ENCODE measurements at places on chromosomes 3 and 15.

DNA sequence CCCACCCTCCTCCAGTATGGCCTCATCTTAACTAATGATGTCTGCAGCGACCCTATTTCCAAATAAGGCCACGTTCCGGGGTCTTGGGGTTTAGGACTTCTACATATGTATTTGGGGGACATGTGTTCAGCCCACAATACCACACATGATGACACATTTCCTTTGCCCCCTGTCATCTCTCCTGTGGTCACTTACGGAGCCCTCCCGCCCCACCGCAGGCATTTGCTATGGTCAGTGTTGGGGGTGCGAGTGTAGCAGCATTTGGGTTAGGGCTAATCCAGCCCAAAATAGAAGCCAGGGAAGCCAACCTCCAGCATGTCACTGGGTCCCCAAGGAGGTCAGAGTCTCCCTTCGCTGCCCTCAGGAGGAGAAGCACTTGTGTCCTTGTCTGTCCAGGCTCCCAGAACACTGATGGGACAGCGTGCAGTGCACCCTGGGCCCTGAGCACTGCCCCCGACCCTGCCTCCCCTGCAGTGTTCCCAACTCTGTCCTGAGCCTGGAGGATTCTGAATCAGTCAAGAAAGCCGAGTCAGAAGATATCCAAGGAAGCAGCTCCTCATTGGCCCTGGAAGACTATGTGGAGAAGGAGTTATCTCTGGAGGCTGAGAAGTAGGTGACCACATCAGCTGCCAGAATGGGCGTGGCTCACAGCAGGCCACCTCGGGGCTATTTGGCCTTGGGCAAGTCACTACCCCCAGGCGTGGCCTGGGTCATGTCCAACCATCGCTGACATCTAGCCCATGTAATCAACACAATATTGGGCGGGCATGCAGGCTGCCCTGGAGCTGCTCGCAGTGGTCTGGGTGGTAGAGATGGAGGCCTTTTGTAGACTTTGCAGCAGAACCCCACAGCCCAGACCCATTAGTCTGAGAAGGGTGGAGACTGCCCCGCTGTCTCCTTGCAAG, 46.9 kb upstream of the FGD5 start:
- no peak for DNase-seq

DNA sequence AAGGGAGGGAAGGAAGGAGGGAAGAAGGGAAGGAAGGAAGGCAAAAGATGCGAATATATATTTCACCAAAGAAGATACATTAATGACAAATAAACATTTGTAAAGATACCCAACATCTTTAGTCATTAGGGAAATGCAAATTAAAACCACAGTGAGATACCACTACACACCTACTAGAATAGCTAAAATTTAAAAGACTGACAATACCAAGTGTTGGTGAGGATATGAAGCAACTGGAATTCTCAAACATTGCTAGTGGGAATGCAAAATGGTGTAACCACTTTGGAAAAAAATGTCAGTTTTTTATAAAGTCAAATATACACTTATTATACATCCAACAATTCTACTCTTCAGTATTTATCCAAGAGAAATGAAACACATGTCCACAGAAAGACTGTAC, 4.3 kb upstream of the COLQ start:
- no peak for DNase-seq

DNA sequence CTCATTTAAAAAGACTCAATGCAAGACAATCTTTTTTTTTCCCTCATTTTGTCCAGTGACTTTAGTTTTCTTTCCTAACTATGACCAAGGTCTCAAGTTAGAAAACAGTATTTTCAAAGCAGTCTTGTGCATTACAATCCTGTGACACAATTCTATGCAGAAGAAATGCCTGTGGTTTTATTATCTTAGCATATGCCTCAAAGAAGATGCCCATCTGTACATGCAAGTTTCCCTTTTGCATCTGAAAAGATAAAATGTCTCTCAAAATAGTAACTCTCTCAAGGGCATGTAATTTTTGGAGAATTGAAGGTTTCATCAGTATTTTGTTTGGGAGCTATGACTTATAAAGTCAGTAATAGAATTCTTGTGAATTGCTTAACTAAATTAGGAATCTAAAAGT, 292.0 kb upstream of the SUCLG2 start:
- DNase-seq, result no peak

- no peak for DNase-seq
Measured at GRCh38 chr15:27358751-27359434, 387.9 kb downstream of the GABRG3 start.

DNA sequence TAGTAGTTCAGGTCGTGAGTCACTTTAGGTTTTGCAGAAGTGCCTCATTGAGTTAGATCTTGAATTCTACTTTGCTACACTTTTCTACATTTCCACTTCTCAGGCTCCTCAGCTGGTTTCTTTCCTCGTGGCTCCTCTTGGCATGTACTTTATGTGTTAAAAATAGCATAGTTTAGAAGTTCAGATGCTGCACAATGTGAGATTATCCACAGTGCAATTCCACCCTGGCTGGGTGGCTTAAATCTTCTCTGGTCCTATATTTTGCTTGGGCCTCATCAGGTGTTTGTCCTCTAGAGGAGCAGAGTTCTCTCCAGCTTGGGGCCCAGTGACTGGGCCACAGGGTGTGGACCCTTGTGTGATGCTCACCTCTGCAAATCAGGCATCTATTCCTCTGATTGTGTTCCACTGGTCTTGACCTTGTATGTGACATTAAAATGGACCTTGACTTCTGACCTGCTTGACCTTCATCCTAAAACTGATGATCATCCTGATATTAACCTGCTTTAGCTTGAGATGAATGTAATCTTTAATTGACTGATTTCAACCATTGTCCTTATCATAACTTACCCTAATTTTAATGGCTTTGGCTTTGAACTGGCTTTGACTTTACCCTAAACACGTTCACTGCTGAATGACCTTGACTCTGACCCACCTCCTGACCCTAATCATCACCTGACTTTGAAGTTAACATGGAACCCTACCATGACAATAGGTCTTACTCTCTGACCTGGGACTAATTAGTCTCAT, 63.9 kb upstream of the ACAD9 start:
- DNase-seq, result no peak

GRCh38 chr15:57111002-57111401, 192.6 kb downstream of the TCF12 start:
- no peak for DNase-seq

GRCh38 chr3:54125300-54125699, 2.9 kb downstream of the CACNA2D3 start:
- no peak for DNase-seq

DNA sequence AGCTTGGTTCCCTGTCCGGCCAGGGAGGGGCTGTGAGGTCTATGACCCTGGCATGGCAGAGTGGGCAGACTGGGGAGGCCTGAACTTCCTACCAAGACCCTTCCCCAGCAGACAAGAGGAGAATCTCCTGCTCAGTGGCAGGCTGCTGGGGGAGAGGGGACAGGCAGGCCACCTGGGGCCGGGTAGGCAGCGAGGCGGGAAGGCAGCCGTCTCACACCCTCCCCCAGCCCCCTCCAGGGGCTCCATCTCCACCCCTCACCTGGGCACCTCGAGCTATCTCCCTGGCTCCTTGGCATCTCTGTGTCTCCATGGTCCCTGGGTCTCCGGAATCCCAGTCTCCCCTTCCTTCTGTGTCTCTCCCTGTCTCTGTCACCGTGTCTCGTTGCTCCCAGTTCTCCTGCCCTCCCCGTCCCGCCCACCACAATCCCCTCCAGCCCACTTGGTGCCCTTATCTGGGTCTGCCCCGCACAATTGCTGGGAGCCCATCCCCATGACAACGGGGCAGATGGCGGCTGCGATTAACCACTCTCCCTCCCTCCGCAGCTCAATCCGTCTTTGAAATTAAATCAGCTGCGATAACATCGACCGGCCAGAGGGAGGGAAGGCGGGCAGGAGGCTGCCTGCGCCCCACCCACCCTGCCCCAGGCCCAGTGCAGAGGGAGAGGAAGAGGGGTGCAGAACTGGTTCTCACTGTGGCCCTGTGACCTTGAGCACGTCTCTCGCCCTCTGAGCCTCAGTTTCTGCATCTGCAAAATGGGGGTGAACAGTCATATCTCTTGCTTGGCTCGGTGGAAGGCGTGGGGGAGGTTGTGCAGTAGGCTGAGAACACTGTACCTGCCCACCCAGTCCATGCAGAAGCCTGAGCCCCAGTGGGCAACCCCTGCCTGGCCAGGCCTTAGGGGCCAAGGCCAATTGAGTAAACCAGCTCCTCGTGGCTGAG, 9.6 kb downstream of the DNAJB8 start:
- no peak for DNase-seq

GRCh38 chr3:139794469-139795265, 116.9 kb upstream of the NMNAT3 start:
- no peak for DNase-seq

DNA sequence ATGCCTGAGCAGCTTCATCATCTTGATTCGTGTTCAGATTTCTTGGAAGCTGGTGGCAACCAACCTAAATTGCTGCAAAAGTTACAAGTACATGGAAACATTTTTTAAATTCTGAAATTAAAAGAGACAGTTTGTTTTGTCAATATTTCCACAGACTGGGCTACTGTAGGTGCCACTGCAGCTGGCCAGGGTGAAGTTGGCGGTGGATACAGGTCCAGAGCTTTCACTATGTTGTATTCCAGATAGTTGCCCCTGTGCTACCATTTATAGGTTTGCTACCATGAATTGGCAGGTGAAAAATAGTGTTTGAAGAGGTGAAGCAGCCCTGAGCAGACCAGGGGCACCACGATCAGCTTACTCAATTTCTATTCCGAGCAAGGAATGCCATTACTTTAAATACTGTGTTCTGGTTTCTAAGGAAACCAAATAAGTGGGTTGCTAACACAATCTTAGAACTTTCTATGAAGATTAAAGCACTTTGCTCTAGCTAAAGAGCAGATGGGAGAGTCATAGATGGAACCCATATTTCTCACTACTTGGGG, 21.2 kb upstream of the SHC4 start:
- no peak for DNase-seq

DNA sequence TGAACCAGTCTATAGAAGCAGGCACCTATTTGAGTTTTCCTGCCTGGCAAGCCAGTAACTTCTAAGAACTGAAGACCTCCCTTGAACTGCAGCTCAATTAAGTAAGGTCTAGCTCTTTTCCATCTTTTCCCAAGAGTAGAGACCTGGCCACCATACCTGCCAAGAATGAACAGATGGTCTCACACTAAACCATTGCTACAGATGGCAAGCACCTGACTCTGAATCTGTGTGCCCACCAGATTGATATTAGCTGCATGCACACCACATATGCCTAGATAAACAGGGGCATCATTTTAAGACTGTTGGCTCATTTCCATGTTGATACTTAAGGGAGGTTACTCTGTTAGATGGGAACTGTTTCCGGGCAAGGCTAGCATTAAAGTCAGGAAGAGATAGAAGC, 34.8 kb upstream of the GSK3B start:
- no peak for DNase-seq

DNA sequence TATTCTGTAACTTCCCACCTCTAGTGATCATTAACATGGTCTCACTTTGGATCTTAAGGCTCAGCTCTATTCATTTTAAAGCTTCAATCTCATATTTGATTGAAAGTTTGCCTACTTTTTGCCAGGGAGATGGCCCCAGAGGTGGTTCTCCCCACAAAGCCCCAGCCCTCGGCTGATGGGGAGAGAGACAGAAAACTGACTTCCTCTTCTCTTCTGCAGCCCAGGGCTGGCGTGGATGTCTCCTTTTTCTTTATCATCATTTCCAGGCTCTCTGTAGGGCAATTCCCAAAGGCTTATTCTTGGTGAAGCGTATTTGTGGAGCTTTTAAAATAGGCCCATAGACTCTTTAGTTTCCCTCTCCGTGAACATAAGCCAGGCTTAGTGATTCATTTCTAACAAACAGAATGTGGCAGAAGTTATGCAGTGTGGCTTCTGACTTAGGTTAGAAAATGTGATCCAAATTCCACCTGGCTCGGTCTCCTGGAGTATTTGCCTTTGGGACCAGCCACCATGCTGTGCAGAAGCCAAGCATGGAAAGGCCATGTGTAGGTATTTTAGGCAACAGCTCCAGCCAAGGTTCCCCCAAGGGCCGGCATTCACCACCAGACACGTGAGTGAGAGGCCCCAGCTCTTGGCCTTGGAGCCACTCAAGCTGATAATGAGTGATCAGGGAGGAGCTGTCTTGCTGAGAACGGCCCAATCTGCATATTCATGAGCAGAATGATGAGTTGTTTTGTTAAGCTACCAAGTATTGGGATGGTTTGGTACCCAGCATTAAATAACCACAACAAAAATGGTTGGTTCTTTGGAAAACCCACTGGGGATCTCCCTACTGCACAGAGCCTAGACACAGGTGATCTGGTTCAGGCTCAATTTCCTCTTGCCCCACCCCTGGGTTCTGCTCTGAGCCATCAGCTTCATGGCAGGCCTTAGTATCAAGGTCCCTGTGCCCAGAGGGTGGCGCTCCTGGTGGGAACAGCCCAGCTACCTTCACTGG, 353.2 kb upstream of the PROK2 start:
- DNase-seq, result no peak

- no peak for DNase-seq
Measured at GRCh38 chr3:100006570-100007271, 107.6 kb downstream of the FILIP1L start.

DNA sequence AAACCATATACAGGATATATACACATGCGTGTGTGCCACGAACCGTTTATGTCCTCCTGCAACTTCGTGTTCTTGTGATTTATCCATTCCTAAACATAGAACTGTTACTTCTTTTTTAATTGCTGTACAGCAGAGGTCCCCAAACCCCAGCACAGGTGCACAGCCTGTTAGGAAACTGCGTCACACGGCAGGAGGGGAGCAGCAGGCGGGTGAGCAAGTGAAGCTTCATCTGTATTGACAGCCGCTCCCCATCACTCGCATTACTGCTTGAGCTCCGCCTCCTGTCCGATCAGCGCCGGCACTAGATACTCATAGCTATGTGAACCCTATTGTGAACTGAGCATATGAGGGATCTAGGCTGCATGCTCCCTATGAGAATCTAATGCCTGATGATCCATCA, 34.9 kb upstream of the NRROS start:
- peak; percentile 29 for DNase-seq

GRCh38 chr3:55683666-55684270, 196.7 kb upstream of the WNT5A start:
- no peak for DNase-seq

DNA sequence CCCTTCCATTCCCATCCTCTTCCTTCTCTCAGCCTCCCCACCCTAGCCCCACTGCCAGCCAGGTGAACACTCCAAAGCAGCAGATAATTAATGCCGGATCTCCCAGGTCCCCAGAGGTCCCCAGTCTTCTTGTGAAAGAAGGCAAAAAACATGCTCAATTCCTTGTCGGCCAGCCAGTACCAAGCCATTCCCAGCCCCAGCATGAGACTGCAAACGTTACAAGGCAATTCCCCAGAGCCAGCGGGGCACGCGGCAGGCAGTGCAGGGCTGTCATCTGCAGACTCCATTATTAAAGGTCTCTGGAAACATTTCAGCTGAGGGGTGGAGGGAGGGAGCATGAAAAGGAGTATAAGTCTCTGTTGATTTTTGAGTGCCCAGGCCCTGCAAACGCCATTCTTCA, 117.8 kb downstream of the XXYLT1 start:
- no peak for DNase-seq

All from stimulated activated CD4-positive, alpha-beta T cell treated with anti-CD3 and anti-CD28 coated beads, Interleukin-4, amount 100 ng/mL, for 4 hours (primary cell).